ENCODE measurements at places on chromosomes 12 and 14.

DNA sequence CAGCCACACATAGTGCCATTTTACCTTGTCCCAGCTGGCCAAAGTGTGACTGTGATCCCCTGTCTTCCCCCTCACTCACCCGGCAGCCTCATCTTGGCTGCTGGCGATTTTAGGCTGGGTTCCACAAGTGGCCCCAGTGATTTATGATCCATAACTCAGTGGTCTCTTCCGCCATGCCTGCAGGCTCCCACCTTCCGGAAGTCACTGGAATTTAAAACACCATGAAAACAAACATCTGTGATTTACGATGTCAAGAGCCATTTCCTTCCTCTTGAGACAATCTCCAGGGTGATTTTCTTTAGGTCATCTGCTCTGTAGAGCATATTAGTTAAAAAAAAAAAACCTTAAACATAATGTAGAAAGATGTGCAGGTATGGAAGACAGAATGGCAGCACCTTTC lies 282.3 kb downstream of the CACNA1C start:
- no peak for DNase-seq

DNA sequence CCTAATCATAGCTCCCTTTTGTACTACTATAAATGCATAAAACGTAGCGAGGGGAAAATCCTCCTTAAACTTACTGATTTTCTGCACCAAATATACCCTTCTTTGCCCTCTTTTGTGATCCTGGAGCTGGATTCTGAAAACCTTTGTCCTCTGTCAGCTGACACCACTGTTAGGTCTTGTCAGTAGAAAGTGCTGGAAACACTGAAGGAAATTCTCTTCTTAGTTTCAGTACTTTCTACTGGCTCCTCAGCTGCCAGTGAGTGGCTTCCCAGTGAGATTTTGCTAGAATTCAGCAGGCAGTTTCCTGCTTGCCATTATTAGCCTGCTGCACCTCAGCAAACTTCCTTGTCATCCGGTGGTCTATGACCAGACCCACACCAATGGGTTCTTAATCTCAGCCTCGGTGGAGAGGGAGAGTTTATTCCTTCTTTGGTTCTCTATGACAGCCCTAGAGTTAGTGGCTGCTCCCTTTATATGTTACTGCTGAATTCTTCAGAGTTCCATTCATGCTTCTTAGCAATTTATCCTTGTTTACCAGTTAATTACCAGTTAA lies 476.2 kb downstream of the FSCB start:
- no peak for DNase-seq

- DNase-seq = no peak
Observed at GRCh38 chr12:16307856-16308475, 30.5 kb upstream of the SLC15A5 start.

DNA sequence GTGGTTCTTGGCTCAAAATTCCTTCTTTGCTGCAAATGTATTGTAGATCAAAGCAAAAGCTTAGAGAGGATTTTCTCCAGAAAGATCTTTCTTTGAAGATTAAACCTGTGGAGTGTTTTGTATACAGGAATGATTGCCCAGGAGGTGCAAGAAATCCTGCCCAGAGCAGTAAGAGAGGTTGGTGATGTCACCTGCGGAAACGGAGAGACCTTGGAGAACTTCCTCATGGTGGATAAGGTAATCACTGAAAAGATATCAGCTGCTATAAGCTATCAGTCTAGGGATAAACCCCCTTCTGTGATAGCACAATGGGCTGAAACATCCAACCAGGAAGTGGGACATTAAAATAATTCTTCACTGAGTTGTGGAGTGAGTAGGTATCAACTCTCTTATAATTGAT lies 85.7 kb downstream of the MYRFL start:
- DNase-seq = no peak

DNA sequence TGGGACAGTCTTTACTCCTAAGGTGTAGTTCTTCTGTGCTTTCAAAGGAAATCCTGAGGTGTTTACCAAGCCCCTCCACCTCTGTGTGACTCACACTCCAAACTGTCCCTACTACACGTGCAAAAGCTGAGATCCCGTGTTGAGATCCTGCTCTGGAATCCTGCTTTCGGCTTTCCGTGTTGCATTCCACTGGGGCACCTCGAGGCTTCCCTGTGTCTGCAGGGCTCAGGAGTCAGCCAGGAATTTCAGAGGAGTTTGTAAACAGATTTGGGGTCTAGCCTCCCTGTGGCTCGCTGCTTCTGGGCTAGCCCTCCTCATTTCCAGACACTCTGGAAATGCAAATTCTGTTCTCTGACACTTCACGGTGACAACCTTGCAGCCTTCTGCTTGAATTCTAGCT lies 48.4 kb downstream of the CACNA2D4 start:
- no peak for DNase-seq

- DNase-seq = no peak
Observed at GRCh38 chr14:98548071-98548686, 723.8 kb downstream of the BCL11B start.

- DNase-seq = no peak
Observed at GRCh38 chr12:10174986-10175614, 3.2 kb upstream of the OLR1 start.

DNA sequence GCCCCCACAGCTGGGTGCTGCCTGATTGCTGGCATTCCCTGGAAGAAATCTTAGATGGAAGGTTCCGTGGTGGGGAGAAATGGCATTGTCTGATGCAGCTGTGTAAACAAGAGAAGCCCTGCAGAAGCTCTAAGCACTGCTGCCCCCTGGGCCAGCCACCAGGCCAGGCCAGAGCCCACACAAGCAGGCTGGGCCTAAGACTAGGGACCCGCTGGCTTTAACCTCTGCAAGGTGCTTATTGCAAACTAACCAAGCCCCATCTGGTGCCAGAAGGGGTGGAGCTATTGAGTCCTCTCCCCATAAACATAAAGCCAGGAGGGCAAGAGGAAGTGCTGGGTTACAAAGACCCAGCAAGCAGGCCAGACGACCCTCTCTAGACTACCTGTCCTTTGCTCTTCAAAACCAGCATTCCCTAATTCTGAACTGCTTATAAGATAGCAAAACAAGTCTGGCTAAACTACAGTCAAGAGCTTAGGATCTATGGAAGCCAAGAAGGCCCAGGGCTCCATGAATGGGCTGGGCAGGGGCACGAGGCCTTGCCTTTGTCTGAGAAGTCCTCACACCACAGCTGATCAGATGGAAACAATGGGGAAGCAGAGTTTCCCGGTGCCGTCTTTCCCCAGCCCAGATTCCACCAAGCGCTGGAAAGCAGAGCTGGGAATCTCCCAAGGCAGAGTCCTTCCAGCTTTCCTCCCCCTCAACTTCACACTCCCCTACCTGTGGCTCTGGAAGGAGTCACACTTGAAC lies 28.8 kb downstream of the P2RX4 start:
- DNase-seq = no peak

GRCh38 chr12:1250641-1251040 lies 259.6 kb downstream of the ERC1 start:
- DNase-seq = no peak

DNA sequence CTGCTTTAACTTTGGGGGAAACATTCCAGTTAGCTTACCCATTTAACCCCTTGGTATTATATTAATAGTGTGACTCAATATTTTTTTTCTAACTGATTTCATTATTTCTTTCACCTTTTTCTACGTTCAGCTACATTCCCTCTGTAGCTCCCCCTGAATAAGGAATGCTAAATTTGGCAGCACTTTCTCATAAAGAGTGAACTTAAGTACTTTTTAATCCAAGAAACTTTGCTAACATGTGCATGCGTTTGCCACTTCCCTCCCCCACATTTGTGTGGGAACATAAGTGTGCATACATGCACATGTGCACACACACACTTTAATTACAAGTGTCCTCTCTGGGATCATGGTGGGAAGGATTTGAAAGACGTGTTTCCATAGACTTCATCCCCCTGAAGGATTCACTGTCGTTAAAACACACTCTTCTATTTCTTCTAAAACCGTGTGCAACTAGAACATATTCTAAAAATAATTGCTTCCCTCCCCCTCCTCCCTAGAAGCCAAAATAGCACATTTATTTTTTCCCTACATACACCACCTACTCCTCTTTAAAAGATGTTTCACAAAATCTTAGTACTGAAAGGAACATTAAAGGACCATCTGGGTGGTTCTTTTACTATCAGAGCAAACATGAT lies 142.6 kb downstream of the PPM1H start:
- DNase-seq = no peak
